GM12865 (cell line): ENCODE measurements at places on chromosomes 6 and 20.
A peak's percentile ranks its signal among the peaks of the same experiment; 100 is the strongest.

DNA sequence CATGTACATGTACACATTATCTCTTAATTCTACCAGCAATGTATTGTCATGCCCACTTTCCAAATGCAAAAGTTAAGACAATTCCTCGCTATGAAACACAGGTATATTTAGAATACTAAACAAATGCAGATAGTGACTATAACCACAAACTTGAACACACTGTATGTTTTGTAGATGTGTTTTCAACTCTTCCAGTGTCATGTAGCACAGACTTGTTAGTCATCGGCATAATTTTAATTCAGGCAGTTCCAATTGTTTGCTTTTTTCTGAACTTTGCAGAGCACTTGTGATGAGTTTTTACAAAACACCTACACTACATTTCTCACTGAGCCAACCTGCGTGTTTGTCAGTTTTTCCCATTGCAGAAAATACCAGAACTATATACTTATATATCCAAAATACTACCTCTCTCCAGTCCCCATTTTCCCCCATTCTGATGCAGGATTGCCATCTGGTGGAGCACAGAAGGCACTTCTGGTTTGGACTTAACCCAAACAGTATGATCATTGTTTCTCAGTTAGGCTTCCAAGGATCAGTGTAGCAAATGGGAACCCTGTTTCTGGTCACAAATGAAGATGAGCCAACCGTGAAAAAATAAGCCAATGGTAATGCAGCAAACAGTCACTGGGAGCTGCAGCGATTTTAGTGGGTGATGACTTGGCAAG lies 143.4 kb downstream of the ADGRB3 start:
- peak; percentile 26 for DNase-seq

GRCh38 chr6:134147034-134147533 lies 94.7 kb upstream of the SLC2A12 start:
- no peak for DNase-seq

DNA sequence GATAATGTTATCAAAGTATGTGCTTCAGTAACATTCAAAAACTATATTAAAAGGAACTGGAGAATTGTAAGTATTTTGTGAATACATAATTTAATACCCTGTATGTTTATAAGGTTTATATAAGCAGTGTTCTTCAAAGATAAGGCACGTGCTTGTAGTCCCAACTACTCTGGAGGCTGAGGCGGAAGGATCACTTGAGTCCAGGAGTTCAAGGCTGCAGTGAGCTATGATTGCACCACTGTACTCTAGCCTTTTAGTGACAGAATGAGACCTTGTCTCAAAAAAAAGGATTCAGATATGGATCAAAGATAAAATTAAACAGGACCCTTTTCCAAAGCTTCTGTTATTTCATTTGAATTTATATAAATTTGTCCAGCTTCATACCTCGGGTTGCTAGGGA lies 17.2 kb downstream of the CSE1L start:
- DNase-seq = no peak

- DNase-seq = no peak
Measured at GRCh38 chr20:45441746-45442145, 25.8 kb downstream of the PIGT start.

DNA sequence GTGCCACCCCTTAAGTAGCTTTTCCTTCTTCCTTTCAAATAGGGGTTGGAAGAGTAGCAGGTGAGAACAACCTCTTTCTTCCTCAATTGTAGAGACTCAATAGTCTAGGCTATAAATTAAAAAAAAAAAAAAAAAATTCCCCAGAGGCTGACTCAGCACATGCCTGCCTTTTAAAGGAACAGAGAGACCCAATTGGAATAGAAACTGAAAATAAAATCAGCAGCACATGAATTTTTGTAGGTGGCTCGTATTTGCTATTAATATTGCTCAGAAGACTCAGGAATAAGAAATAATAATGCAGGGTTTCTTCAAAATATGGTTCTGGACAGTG lies 19.3 kb downstream of the TOP1 start:
- peak; percentile 48 for DNase-seq

- no peak for DNase-seq
Measured at GRCh38 chr6:88359530-88360202, 193.5 kb upstream of the CNR1 start.

- DNase-seq = peak; percentile 28
Measured at GRCh38 chr6:28135393-28135792, 6.3 kb upstream of the ZKSCAN8 start.

DNA sequence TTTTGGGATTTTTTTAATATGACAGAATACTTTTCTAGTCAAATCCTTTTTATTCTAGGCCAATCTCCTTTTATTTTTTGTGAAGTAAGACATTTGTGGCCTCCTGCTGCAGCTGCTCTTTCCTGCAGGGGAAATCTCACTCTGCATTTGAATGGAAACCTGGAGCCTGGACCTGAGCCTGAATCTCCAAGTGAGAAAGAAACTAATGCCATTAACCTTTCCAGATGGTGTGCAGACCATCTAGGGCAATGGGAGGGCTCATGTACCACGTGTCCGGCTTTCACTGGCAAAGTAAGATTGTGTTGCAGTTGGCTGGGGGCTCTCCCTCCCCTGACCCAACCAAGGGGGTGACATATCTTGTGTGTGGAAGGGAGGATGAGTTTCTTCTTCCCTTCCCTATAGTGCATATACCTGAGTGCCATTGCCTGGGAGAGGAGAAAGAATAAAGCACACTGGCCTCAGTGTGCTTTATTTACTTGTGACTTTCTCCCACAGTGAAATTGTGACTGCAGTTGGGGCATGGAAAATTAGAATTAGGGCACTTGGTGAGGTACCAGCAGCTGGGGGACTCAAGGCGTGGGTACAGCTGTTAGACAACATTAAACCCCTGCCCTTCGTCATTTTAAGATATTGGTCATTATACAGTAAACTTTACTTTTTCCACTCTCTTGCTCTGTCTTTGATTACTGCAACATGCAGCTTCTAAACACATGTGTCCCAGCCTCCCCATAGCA lies 159.8 kb upstream of the RIN2 start:
- no peak for DNase-seq

- no peak for DNase-seq
Measured at GRCh38 chr6:135675026-135675425, 176.5 kb upstream of the PDE7B start.

GRCh38 chr6:53802582-53802981 lies 7.8 kb downstream of the LRRC1 start:
- no peak for DNase-seq

GRCh38 chr6:3721810-3722621 lies 29.5 kb downstream of the PXDC1 start:
- no peak for DNase-seq

GRCh38 chr6:151445482-151445881 lies 6.4 kb downstream of the RMND1 start:
- DNase-seq = no peak

- DNase-seq = peak; percentile 6
Measured at GRCh38 chr6:154705471-154706113, 27.6 kb upstream of the SCAF8 start.

DNA sequence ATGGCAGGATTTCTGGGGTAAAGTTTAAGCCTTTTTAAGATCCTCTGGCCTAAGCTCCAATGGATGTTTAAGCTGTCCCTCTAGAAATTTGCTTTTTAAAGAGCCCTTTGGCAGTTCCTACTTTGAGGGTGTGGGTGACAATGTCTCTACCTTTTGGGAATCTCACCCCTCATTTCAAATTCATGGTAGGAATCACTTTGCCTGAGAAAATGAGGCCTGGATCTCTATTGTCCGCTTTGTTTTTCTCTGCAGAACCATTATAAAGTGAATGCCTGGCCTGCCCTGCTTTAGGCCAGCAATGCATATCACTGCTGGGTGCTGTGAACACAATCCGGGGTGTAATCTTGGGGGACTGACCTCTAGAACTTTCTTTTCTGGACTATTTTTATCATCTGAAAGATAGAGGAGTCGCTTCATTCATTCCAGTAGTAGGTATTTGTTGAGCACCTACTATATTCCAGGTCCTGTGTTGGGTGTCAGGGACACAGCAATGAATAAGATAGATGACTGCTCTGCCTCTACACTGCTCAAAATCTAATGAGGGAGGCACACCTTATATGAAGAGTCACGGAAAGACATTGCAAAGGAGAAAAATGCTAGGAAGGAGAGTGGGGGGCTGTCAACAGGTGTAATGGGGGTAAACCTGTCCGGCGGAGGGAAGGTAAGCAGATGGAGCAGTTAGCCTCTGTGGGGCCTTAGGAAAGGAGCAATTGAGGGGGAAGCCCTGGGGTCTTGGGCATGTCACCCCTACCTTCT lies 8.6 kb upstream of the COMMD7 start:
- no peak for DNase-seq

- no peak for DNase-seq
Measured at GRCh38 chr6:82413868-82414267, 50.3 kb downstream of the TPBG start.

GRCh38 chr20:20009784-20010253 lies 7.3 kb upstream of the NAA20 start:
- DNase-seq = no peak

- no peak for DNase-seq
Measured at GRCh38 chr6:76518443-76518842, 446.0 kb upstream of the IMPG1 start.

DNA sequence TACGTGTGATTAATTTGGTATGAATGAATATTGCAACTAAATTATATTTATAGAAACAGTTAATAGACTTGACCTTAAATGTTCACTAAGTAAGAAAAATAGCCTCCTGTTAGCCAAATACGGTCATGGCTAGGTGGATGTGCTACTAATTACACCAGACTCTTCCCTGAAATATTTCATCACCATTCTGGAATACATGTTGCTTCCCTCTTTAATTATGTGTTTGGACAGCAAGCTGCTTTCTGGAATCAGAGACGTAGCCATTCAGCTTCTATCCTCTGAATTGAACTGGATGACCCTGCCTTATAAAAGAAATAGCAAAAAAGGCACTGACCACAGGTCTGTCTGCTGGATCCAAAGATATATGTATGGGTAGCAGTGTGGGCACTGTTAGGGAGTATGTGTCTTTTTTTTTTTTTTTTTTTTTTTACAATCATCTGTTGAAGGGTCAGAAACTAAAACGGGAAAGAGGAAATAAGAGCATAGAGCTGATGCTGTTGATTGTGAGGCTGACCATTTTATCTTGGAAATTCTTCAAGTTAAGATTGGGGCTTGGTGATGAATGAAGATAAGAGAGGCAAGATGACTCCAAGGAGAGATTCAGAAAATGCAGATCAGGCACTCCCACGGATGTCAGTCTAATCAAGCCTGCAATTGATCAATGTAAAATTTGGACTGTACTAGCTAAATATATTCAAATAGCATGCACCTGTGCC lies 283.2 kb upstream of the HSF2 start:
- no peak for DNase-seq

- DNase-seq = no peak
Measured at GRCh38 chr6:80921861-80922460, 815.5 kb downstream of the BCKDHB start.

GRCh38 chr6:111118826-111119225 lies 31.5 kb downstream of the SLC16A10 start:
- no peak for DNase-seq

GRCh38 chr6:110310861-110311446 lies 47.2 kb downstream of the METTL24 start:
- peak; percentile 14 for DNase-seq

- no peak for DNase-seq
Measured at GRCh38 chr6:15473741-15474161, 189.1 kb downstream of the DTNBP1 start.

GRCh38 chr6:78746457-78746856 lies 120.9 kb upstream of the IRAK1BP1 start:
- DNase-seq = no peak

- DNase-seq = no peak
Measured at GRCh38 chr6:15614277-15614676, 48.6 kb downstream of the DTNBP1 start.

DNA sequence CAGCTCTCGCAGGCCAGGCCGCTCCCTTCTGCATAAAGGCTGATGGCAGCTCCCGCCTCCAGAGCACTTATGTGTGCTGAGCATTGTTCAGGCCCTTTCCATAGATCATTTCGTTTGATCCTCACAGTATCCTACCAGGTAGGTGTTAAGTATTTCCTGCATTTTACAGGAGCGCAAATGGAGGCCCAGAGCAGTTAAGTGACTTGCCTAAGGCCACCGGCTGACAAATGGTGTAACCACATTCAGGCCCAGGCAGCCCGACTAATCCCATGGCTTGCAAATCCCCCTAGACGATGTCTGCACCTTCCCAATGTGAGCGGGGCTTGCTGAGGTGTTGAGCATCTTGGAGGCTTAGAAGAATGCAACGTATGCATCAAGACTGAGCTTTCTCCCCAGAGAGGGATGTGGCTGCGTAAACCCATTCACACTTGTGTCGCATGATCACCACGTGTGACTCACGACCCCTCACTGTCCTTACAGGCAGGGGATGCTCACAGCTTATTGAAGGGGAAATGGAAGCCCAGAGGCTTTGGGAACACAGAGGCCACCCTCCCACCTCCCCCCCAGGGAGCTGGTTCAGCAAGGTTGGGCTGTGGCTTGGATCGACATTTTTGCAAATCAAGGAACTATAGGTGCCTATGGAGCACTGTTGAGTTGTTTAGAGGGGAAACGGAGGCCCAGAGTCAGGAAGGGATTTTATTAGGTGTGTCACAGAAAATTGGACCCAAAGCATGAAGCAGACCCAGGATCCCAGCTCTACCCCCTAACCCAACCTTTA lies 7.0 kb downstream of the BPIFB2 start:
- no peak for DNase-seq

DNA sequence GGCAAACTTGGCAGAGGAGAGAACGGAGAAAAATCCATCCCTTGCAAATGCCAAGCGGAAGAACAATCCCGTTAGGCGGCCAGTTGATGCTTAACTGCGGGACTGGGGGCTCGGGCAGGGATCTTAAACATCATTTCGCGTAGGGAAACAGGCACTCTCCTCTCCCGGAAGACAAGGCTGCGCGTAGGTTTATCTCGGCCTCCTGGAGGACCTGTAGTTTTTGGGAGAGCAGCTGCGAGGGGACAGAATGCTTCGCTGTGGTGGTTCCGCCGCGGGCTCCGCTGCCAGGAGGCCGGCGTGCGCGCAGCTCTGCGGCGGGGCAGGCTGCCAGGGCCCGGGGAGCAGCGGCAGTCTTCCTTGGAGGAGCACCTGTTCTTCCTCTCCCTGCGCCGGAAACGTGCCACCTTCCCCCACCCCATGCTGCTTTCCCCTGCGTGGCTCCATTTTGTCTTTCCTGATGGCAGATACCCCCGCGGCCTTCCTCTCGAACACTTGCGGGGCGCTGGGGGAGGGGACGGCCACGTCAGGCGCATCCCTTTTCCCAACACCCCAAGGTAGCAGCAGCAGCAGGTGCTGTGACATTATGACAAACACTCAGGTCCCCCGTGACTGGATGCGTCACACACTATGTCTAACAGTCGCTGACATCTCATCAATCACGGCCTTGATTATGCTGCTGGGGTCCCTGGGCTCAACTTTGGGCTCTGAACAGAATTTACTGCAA lies 230.7 kb upstream of the BTBD3 start:
- DNase-seq = no peak
